ENCODE measurements at places on chromosomes 2 and 18. TPM values are rescaled to one million over a fixed set of nuclear protein-coding genes. Genes with fewer than 3 reads are reported as not detected.

Gene KCNG3
- total RNA-seq: not detected

Gene NCKAP5
- 1.2 TPM for total RNA-seq

Gene TXNDC2
- not detected for total RNA-seq

Gene CD28
- total RNA-seq: under 0.01 TPM

Gene GNAL
- 0.31 TPM for total RNA-seq
